Cardiac muscle cell (in vitro differentiated cells and primary cell): ENCODE measurements at places on chromosomes 4 and X. TPM values are rescaled to one million over a fixed set of nuclear protein-coding genes. Genes with fewer than 3 reads are reported as not detected.

DNA sequence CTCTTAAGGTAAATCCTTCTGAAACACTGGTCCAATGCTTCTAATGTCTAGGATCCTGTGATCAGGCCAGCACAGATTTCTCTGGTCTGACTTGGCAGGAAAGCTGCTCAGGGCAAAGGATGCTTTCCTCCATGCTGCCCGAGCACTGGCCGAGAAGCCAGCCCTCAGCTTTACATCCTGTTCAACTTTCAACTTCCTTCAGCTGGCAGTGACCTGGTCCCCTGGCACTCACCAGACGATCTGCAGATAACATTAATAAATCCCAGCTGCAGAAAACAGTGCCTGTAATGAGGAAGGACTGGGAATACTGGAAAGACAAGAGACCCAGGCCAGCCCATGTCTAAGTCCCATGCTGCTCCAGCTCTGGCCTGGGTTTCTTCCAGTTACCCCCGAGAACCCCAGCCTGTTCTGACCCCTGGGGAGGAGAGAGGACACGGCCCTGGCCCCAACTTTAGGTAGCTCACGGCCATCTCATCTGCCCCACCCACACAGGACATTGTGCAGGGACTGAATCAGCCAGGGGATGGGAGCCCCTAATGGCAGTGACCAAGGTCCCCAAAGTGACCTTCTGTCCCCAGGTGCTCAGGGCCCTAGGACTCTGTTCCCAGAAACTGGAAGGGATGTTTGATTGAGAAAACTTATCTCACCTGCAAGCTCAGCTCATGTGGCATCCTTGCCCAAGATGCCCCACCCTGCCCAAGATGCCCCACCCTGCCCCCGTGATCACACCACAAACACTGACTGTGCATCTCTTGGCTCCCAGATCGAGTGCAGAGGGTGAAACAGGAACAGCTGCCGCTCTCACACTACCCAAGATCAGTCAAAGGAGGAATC is 28.0 kb downstream of the JAKMIP1 start:
- DNase-seq = no peak
- H3K4me3 ChIP-seq = no peak overlapping the region
- no peak overlapping the region for H3K27ac ChIP-seq
- H3K4me1 ChIP-seq = no peaks in the 10 kb centered on the region

- DNase-seq = no peak
- H3K27ac ChIP-seq = no peak overlapping the region
- no peaks in the 10 kb centered on the region for H3K27me3 ChIP-seq
- H3K36me3 ChIP-seq = no peaks in the 10 kb centered on the region
- H3K4me1 ChIP-seq = no peaks in the 10 kb centered on the region
- H3K4me3 ChIP-seq = no peak overlapping the region
Observed at GRCh38 chr4:48300004-48300403, 30.4 kb upstream of the TEC start.

DNA sequence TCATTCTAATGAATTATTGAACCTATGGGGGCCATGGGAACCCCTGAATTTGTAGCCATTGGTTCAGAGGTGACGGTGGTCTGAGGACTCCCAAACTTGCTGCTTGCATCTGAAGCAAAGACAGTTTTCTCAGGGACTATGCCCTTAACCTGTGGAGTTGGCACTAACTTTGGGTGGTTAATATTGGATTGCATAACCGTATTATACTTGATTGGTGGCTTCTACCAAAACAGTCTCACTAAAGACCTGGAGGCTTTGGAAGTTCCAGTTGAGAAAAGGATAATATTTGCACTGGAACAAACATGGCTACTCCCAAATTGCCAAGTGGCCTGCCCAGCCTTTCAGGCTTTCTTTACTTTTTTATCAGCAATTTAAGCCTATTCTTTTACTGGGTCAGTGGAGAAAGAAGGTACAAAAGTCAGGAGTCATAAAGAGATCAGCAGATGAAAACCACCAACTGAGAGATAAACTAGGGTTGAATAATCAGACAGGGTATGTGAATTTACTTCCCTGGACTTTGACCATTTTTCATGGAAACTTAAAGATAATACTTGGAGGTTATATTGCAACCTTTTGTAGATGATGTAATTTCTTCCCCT is 7.9 kb upstream of the KLHL8 start:
- H3K4me3 ChIP-seq = no peak overlapping the region
- H3K27me3 ChIP-seq = no peaks in the 10 kb centered on the region
- no peak overlapping the region for H3K27ac ChIP-seq
- H3K36me3 ChIP-seq = no peaks in the 10 kb centered on the region
- H3K4me1 ChIP-seq = no peaks in the 10 kb centered on the region
- DNase-seq = no peak

- no peaks in the 10 kb centered on the region for H3K4me1 ChIP-seq
- no peak overlapping the region for H3K27ac ChIP-seq
- no peaks in the 10 kb centered on the region for H3K36me3 ChIP-seq
- no peak overlapping the region for H3K4me3 ChIP-seq
- H3K27me3 ChIP-seq = no peaks in the 10 kb centered on the region
Observed at GRCh38 chrX:30875957-30876356, 13.1 kb downstream of the TAB3 start.

GRCh38 chr4:80462621-80463091 is 127.1 kb downstream of the CFAP299 start:
- H3K4me1 ChIP-seq = no peaks in the 10 kb centered on the region
- no peaks in the 10 kb centered on the region for H3K27me3 ChIP-seq
- no peak overlapping the region for H3K4me3 ChIP-seq
- DNase-seq = no peak

DNA sequence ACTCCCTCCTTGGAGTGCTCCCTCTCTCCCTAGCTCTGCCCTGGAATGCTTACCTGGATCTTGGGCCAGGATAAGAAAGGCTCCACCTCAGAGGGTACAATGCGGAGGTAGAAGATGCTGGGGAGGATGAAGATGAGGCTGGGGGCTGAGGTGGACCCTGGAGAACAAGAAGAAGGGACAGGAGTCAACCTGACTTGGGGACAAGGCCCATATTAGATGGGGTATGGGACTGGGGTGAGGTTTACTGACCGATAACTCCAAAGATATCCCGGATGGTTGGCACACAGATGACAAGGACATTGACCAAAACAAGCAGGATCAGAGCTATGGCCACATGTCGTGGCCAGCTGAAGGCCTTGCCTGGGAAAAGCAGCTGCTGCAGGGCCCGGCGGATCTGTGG is 10.6 kb downstream of the SLC38A5 start:
- no peak overlapping the region for H3K4me3 ChIP-seq
- no peaks in the 10 kb centered on the region for H3K36me3 ChIP-seq
- no peak for DNase-seq
- H3K4me1 ChIP-seq = no peaks in the 10 kb centered on the region

- H3K27me3 ChIP-seq = no peaks in the 10 kb centered on the region
- no peak overlapping the region for H3K27ac ChIP-seq
- no peak overlapping the region for H3K4me3 ChIP-seq
Observed at GRCh38 chr4:8381814-8382581, 58.5 kb downstream of the ACOX3 start.

- H3K27me3 ChIP-seq = no peaks in the 10 kb centered on the region
- peak; percentile 56 for DNase-seq
Observed at GRCh38 chr4:117134386-117134785, 49.0 kb upstream of the TRAM1L1 start.

GRCh38 chr4:83758285-83758684 is 222.4 kb downstream of the GPAT3 start:
- no peak overlapping the region for H3K27ac ChIP-seq
- no peaks in the 10 kb centered on the region for H3K4me1 ChIP-seq
- no peak overlapping the region for H3K4me3 ChIP-seq
- no peaks in the 10 kb centered on the region for H3K36me3 ChIP-seq
- DNase-seq = no peak

DNA sequence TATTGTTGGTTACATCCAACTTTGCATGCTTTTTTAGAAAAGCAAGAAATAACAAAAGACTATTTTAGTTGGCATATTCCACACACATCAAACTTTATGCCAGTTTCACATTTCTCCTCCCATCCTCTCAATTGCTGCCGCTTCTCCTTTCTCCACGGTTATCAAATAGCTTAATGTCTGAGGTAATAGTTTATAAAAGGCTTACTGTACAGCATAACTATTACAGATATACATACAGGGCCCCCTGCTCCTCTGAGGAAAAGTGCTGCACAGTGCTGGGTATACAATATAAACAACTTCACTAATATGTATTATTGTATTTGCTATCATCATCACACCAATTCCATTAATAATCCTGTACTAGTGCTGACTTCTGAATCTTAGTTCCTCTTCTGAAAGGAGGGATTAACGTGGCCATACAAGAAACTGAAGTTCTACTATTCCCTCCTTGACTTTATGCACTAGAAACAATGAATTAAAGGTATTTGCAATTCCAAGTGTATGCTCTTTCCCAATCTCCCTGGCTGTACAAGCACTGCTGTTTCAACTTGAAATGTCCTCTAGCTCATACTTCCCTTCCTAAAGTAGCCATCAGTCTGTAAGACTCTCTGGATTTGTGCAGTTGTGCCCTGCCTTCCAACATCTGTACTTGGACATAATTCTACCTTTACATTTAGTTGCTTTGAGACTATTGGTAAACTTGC is 2.5 kb downstream of the CCNI start:
- peak overlapping the region; percentile 91 for H3K4me3 ChIP-seq
- DNase-seq = peak; percentile 25
- H3K27ac ChIP-seq = no peak overlapping the region
- no peaks in the 10 kb centered on the region for H3K36me3 ChIP-seq
- H3K27me3 ChIP-seq = no peaks in the 10 kb centered on the region

- no peak for DNase-seq
- H3K36me3 ChIP-seq = no peaks in the 10 kb centered on the region
- H3K27me3 ChIP-seq = no peaks in the 10 kb centered on the region
- no peak overlapping the region for H3K4me3 ChIP-seq
- no peaks in the 10 kb centered on the region for H3K4me1 ChIP-seq
Observed at GRCh38 chrX:73262991-73263390, 48.3 kb upstream of the NAP1L2 start.

GRCh38 chr4:42371305-42372252 is 25.7 kb upstream of the SHISA3 start:
- H3K4me1 ChIP-seq = no peaks in the 10 kb centered on the region
- H3K27me3 ChIP-seq = no peaks in the 10 kb centered on the region
- no peaks in the 10 kb centered on the region for H3K36me3 ChIP-seq
- H3K27ac ChIP-seq = no peak overlapping the region

DNA sequence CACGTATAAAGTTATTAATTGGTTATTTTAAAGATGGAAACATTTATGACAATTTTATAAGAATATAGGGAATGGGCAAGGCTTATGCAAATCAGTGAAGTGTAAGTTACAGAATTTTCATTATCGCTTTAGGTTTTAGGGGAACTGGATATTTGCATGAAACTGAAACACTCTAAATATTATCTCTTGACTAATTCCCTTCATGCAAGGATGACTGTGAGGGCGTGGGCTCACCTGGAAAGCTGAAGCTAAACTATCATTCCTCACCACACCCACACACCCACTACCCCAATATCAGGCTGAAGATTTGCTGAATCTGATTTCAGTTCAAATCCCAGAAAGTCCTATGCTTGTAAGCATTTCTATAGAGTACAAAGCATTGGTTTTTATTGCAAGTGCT is 81.7 kb upstream of the ARHGAP24 start:
- no peaks in the 10 kb centered on the region for H3K4me1 ChIP-seq
- no peak overlapping the region for H3K4me3 ChIP-seq
- no peak for DNase-seq
- no peaks in the 10 kb centered on the region for H3K36me3 ChIP-seq
- H3K27ac ChIP-seq = no peak overlapping the region

GRCh38 chr4:25439918-25440477 is 62.9 kb downstream of the ANAPC4 start:
- H3K27ac ChIP-seq = peak overlapping the region; percentile 52
- no peaks in the 10 kb centered on the region for H3K27me3 ChIP-seq
- H3K4me3 ChIP-seq = no peak overlapping the region
- no peaks in the 10 kb centered on the region for H3K36me3 ChIP-seq
- H3K4me1 ChIP-seq = peaks cover 8% of the 10 kb centered on the region

GRCh38 chr4:36256398-36256891 is 12.1 kb upstream of the ARAP2 start:
- H3K27me3 ChIP-seq = no peaks in the 10 kb centered on the region
- no peak overlapping the region for H3K27ac ChIP-seq
- H3K36me3 ChIP-seq = no peaks in the 10 kb centered on the region
- H3K4me1 ChIP-seq = peaks cover 4% of the 10 kb centered on the region
- DNase-seq = no peak

DNA sequence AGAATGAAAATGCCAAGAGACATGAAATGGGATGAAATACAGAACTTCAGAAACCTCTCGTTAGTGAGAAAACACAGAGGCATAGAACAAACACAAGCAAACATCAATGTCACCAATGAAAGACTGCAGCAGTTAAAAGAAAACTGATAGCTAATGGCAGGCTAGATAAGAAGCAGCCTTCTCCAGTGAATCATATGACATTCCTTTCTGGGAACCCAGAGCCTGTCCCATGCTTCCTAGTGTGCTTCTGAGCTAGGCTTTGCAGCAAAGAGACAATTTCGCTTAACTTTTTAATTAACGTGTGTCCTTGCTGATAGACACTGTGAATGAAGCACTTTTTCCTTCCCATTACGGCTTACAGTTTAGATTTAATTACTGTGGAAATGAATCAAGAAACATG is 444.6 kb downstream of the IL15 start:
- H3K4me1 ChIP-seq = peaks cover 16% of the 10 kb centered on the region
- DNase-seq = peak; percentile 41
- peak overlapping the region; percentile 91 for H3K27ac ChIP-seq
- no peaks in the 10 kb centered on the region for H3K27me3 ChIP-seq
- no peak overlapping the region for H3K4me3 ChIP-seq
- no peaks in the 10 kb centered on the region for H3K36me3 ChIP-seq

GRCh38 chrX:48508400-48509244 is at the start of gene PORCN:
TSS of gene PORCN (plus strand) at chrX:48508992. CDS start at chrX:48509821, 829 bp downstream.
- no peaks in the 10 kb centered on the region for H3K36me3 ChIP-seq
- peak within 1 kb of the TSS; percentile 84 for H3K4me3 ChIP-seq
- no peak within 1 kb of the TSS for H3K27ac ChIP-seq
- DNase-seq = peak; percentile 78
- no peaks in the 10 kb centered on the region for H3K27me3 ChIP-seq

DNA sequence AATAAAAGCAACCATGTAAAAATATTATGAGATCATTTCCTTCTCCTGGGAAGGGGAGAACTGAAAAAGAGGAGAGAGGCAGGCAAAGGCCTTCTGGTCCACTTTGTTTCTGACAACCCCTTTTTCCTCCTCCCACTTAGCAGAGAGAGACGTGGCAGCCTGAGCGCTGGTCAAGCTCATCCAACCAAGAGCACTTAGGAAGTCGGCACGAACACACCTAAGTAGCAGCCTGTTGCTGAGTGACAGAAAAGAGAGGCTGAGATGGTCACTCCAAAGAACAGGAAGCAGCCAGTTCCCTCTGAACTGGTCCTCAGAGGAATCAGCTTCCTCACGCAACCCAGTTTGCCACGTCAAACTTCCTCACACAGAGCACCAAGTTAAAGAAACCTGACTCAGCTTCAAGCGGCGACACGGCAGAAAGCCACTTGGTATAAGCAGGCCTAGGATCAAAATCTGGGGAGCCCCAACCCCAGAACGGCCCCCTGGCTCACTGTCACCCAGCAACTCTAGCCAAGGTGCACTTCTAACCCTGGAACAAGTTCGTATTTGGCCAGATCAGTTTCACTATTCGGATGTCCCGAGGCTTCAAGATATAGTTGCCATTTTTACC is 861 bp downstream of the SEC24D start:
- H3K27me3 ChIP-seq = no peaks in the 10 kb centered on the region
- peak; percentile 82 for DNase-seq
- H3K4me3 ChIP-seq = peak overlapping the region; percentile 61
- H3K27ac ChIP-seq = peak overlapping the region; percentile 74
- peaks cover 15% of the 10 kb centered on the region for H3K36me3 ChIP-seq

RAB9B gene
- 3.4 and 5.8 TPM in 2 replicates for total RNA-seq

HHIP gene
- not detected in 2 replicates for total RNA-seq

GPRASP1 gene
- total RNA-seq = 3.2 and 8.7 TPM in 2 replicates

CYLC1 gene
- not detected in 2 replicates for total RNA-seq

CENPVL1 gene
- 1.4 TPM in 2 replicates for total RNA-seq

NHS gene
- 0.74 and 0.89 TPM in 2 replicates for total RNA-seq
